ENCODE measurements at places on chromosomes 2 and 18.

DNA sequence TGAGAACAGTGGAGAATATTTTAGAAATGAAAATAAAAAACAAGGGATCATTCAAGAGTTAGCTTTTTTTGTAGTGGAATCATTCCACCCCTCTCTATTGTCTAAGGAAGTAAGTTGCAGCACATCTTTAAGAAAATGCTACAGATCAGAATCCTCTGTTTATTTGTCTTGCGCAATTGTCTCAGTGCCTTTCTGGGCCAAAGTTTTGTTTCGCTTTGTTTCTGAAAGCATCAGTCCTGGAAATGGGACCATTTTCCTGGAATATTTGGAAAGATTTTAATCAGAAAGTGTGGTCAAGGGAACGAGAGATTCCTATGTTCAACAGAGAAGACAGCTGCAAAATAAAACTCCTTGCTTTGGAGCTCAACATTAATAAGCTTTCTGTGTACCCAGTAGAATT lies 74.0 kb downstream of the NRXN1 start:
- DNase-seq, result no peak

- no peak for DNase-seq
These were observed 95.3 kb downstream of the MREG start for GRCh38 chr2:215917953-215918620.

GRCh38 chr18:33440060-33441043 lies at the start of gene CCDC178:
CCDC178 (minus strand) TSS chr18:33440721; CDS start chr18:33412088, 28,633 bp downstream.
- no peak for DNase-seq

- DNase-seq, result no peak
These were observed 2.3 kb upstream of the HPCAL1 start for GRCh38 chr2:10300328-10300920.

DNA sequence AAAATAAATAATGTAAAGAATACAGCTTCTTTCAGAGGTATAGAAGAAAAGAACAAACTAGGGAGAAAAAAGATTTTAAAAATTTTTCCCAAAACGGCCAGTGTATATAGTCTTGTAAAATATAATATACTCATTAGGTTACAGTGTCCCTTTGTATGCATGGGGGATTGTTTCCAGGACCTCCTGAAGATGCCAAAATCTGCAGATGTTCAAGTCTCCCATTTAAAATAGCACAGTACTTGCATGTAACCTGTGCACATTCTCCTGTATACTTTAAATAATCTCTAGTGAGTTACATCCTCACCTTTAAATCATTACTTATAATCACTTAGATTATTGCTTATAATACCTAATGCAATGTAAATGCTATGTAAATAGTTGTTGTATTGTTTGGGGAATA lies 80.6 kb upstream of the LRRTM4 start:
- no peak for DNase-seq

DNA sequence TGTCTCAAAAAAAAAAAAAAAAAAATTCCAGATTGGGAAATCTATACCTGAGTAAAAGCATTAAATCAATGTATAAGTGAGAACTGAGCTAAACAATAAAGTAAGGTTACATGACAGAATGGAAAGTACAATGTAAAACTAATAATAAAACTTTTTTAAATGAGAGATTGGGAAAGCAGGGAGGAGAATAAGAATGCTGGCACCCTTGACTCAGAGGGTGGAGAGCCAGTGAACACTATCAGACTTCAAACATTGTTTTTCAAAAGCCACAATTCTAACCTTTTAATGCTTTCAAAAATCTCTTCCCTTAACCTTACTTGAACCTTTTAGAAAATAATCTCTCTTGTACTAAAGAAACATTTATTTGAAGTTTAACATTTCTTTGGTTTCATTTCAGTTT lies 63.5 kb downstream of the TBC1D8 start:
- DNase-seq, result no peak

DNA sequence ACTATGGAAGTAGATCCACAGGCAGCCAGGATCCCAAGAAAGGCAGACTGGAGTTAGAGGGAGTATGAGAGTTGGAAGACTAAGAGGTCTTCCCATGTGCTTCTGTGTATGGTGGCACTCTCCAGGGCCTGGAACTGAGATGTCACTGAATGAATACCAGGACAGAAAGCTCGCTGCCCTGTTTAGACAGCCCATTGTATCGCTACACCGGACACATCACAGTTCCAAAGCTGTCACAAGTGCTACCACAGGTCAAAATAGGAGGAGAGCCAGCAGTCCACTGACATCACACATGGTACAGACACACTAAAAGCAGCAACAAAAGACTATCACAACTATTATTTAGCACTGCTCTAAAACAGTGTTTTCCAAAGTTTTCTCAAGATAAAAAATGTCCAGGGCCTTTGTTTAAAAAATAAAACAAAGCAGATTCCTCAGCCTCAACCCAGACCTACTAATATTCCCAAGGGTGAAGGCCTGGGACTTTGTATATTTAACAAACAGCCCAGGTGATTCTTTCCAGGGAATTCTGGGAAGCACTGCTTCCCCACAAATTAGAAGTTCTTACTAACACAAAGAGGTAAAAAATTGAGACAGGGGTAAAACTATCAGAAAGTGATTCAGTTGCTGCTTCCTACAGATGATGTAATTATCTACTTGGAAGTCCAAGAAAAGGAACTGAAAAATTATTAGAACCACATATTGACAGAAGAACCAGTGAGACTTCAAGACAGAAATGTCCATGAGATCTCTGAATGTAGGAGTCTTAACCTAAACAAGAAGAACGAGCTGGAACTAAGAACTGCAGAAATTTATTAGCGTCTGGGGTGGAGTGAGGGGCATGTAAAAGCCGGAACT lies 116.0 kb downstream of the DTNB start:
- no peak for DNase-seq

DNA sequence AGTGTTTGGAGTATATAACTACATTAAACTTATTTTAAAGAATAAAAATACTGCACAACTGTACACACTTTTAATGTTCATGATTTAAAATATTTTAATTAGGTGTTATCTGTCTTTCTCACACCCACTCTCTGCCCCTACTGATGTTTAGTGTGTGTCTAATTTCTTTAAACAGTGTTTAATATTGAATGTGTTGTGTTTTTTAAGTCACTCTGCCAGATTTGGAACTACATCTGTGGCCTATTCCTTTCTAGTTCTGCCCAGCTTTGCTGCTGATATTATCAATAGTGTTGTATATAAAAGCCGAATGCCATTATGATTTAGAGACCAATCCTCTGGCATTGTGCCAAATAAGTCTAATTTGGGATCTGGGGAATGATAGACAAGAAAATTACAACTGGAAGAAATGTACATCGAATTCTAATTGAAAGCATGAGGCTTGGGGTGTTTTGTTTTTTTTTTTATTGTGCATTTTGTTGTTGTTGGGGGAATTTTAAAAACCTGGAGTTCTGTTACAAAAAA lies 398.0 kb downstream of the CPS1 start:
- DNase-seq, result no peak

GRCh38 chr18:56861244-56861643 lies 210.1 kb downstream of the WDR7 start:
- no peak for DNase-seq

GRCh38 chr18:78393086-78393862 lies 586.3 kb upstream of the SALL3 start:
- DNase-seq, result no peak

- no peak for DNase-seq
These were observed 48.3 kb upstream of the STK17B start for GRCh38 chr2:196219671-196220070.

GRCh38 chr2:71792926-71793761 lies 339.8 kb downstream of the DYSF start:
- DNase-seq, result no peak

- DNase-seq, result no peak
These were observed 194.9 kb downstream of the LRATD1 start for GRCh38 chr2:14827226-14828023.

GRCh38 chr2:202172439-202173211 lies 65.8 kb downstream of the SUMO1 start:
- DNase-seq, result no peak

- DNase-seq, result no peak
These were observed 50.6 kb downstream of the CD8B2 start for GRCh38 chr2:106537791-106538191.

DNA sequence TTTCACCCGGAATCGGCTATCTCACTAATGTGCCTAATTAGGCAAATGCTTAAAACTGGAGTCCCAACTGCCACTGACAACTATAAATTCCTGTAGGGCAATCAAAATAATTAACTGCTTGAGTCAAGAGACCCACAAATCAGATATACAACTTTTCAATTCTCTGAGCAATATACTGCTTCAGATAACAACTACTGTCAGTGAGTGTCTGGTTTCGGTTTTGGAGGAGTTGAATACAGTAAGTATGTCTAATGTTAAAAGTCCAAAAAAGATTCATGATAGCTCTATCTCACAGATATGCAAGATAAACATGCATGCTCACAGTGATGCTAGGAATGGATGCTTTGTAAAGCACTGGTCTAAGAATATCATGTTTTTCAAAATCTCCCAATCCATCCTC lies 283.3 kb downstream of the NRXN1 start:
- no peak for DNase-seq

- no peak for DNase-seq
These were observed 66.6 kb upstream of the EML6 start for GRCh38 chr2:54656863-54657262.

DNA sequence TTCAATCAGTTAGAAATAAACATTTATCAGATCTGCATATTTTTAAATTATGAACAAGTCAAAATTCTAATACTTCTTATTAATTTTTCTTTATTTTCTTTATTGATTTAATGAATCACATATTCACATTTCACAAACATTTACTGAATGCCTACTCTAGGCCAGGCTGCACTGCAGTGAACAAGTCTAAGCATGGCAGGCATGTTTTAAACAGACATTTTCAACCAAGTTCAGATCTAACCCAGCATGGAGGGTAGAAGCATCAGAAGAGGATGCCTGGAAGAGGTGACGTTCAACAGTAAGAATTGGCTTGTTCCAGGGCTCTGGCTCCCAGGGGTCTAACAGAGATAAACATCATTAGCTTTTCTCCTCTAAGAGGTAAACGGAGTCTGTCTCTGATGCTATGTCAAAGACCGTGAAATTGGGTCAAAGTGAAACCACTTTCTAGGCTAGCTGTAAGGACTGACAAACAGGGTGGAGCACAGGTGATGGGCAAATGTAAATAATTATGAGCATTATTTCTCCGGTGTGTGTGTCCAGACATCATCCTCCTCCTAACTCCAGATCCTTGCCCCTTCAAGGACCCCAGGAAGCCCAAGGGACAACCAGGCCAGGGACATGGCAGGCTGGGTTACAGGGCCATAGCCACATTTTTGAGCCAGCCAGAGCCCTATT lies 50.6 kb downstream of the UNC50 start:
- no peak for DNase-seq

GRCh38 chr2:42169874-42170521 lies 845 bp downstream of the EML4 start:
- DNase-seq, result no peak

DNA sequence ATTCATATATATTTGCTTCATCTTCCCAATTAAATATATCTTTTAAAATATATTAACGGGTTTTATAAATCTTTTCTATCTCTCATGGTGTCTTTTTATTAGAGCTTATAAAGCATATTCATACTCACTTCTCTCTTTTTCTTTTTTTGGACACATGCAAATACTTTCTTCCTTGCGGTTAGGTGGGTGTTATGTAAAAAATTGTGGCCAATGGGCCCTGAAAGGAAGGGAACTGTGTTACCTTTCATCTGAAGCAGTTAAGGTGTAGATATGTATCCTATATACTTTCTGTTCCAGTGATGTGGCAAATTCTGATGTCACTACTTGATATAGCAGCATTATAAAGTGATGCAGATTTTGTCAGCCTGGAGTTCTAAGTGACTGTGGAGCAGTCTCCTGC lies 714.5 kb downstream of the PLCL1 start:
- no peak for DNase-seq

GRCh38 chr2:20916604-20917286 lies 93.8 kb upstream of the LDAH start:
- DNase-seq, result no peak
